ENCODE measurements at places on chromosomes 12 and 14. TPM values are rescaled to one million over a fixed set of nuclear protein-coding genes. Genes with fewer than 3 reads are reported as not detected.

DNA sequence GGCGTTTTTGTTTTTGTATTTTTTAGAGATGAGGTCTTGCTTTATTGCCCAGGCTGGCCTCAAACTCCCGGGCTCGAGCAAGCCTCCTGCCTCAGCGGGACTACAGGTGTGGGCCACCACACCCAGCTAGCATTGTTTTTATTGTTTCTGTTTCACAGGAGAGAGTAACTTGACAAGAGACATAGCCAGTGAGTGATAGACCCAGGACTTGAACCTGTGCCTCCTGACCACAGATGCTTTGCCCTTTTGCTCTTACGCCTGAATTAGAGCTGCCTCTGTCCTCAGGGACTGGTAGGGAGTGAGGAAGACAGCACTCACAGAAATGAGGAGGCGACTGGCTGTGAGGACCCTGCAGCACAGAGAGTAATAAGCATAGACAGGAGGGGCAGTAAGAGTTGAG, 2.3 kb downstream of the EVL start:
- DNase-seq, result no peak

DNA sequence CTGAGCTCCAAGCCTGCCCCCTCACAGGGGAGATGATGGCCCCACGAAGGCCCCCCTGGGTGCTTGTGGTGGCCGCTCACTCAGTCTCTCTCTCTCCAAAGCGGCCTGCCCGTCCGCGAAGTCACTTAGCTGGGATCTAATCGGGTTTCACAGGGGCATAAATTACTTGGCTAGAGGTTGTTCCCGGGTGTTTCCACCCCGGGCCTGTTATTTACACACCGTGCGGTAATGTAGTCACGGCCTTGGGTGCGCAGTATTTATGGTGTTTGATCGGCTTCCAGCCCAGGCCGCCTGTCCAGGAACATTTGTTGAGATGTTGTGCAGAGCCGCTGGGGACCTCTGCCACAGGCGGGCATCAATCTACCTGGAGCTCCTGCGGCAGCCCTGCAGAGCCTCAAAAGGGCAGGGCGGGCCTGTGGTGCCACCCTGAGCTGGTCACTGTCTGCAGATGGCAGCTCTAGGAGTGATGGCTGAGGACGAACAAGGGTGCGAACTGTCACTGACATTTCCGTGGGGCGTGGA, 91.2 kb downstream of the KIF26A start:
- DNase-seq, result no peak

- no peak for DNase-seq
Measured at GRCh38 chr12:15863984-15864383, 18.2 kb upstream of the STRAP start.

DNA sequence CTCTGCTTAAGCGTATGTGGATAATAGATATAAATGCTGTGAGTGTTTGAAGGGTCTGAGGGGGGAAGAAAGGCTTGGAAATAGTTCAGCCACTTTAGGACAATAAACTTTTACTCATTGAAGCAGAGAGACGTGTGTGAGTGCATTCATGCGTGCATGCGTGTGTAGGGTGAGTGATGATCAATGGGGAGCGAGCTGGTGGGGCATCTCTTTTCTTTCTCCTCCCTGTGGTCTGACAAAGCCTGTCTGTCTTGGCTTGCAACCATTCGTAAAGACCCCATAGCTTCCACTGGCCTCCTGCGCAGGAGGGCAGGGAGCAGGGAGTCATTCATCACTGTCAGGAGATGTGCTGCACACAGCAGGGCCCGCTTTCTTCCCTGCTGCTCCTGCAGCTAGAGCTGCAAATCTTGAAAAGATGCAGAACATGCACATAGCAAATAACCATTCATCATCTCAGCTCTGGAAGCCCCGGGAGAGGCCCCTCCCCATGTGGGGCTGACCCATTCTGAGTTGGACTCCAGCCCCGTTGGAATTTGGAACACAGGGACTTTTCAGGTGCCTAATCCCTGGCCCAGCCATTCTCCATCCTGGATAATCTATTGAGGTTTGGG, 223.2 kb downstream of the PPM1H start:
- no peak for DNase-seq

GRCh38 chr14:34671716-34672115, 41.8 kb upstream of the SNX6 start:
- no peak for DNase-seq

GRCh38 chr14:85412756-85413155, 117.2 kb upstream of the FLRT2 start:
- no peak for DNase-seq

DNA sequence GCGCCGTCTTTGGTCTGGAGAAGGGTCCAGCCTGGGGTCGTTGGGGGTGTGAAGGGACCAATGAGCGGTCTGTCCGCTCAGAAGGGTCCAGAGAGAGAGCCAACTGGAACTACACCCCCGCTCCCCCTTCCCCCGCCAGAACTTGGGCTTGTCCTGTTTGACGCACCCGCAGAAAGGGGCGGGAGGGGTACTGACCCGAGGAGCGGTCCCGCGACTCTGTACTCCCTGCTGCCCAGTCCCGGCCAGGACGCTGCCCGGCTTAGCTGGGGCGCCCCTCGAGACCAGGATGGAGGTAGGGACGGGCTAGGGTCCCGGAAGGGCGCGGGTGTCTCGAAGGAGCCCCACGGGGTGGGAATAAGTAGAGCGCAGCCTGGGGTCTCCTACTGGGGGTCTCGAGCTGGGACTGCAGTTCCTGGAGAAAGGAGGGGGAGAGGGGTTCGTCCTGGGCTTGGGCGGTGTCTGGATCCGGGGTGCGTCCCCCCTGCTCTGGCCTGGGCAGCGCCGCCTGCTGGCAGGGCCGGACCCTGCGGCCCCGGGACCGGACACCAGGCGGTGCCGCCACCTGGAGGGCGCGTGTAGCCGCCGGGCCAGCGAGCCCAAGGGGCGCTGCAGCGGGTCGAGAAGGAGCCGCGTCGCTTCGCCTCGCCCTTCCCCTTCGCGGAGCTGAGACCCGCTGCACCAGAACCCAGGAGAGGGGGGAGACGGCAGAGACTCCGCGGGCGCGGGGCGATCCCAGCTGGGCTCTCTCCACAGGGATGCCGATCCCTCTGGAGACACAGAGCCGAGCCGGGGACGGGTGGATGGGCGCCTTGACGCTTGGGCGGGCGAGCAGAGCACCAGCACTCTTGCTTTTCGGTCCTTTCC, 3.8 kb upstream of the CACNB3 start:
- DNase-seq, result peak; percentile 93

GRCh38 chr14:97298331-97298730, 501.1 kb downstream of the VRK1 start:
- peak; percentile 75 for DNase-seq

- DNase-seq, result no peak
Measured at GRCh38 chr14:97027256-97027999, 230.2 kb downstream of the VRK1 start.

GRCh38 chr12:50786498-50787231, 22.8 kb downstream of the ATF1 start:
- DNase-seq, result no peak

DNA sequence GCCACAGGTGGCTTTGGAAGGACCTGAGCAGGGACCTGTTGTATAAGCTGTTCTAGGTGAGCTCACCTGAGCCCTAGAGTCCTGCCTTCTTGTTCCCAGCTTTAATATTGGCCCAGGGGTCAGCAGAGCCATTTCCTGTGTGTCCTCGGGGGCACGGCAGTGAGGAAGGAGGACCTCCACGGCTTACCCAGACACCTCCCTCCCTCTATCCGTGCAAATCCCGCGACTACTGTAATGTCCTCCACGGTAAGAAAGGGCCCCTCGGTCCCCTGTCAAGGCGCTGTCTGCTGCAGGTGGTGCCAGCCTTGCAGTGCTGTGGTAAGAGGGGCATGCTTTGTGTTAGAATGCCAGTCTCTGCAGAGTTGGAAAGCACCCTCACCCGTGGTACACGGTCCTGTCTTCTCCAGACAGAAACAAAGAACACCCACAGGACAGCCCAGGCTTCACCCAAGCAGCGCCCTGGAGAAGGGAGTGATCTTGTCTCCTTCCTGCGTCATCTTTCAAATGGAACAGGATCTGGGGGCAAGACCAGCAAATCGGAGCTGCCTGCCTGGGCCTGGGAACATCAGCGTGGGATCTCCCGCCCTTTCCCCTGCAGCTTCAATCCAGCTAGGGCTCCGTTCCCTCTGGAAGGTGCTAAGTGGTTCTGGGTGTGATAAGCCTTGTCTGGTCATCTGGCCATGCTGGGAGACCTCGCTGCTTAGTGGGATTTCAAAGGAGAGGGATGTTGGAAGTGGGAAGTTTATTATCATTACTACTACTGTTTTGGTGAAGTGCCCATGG, 20.2 kb upstream of the FZD10 start:
- no peak for DNase-seq

GRCh38 chr14:22602862-22603261, 4.8 kb downstream of the ABHD4 start:
- DNase-seq, result no peak

DNA sequence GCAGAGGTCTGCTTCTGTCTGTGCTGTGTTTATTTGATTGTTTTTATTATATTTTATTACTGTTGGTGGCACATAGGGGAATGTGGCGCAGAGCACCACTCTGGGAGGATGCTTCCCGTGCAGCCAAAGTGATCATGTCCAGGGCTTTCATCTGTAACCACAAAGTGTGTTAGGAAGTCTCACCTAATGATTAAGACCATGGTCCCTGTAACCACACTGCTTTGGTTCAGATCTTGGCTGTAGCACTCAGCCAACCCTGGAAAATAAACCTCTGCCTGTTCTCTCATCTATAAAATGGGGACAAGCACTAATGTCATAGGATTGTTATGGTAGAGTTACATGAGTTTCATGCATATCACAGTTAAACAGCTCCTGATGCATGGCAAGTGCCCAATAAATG, 1.9 kb downstream of the RESF1 start:
- no peak for DNase-seq

DNA sequence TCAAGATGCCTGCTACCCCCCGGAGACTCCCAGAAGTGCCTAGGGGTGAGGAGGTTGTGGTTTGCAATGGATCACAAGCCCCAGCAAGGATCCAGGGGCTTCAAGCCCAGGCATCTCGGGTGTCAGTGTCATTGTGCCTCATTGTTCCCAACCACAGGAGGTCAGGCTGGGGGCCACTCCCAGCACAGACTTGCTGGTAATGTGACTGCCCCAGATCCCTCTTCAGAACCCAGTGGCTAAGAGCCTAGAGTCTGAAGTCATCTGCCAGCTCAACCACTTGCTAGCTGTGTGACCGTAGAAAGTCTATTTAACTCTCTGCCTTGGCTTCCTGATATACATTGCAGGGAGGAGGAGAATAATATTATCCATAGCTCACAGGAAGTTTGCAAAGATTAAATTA, 7.7 kb upstream of the ASB2 start:
- DNase-seq, result no peak

- DNase-seq, result peak; percentile 68
Measured at GRCh38 chr14:75542588-75543091, 20.4 kb downstream of the BATF start.

DNA sequence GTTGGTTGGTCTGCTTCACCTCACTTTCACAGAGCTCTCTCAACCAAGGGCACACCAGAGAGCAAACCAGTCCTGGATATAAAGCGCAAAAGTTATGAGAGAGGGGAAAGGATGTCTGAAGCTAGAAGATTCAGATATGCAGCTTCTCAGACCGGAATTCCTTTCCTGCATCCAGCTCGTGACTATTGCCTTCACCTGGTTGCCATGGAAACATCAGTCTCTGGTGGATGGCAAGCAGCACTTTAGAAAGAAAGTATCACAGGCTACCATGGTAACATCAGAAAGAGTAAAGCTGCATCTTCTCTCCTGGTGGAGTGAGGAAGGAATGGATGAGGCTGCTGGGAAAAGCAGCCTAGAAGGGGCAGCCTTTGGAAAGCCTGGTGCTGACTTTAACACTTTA, 13.7 kb downstream of the REM2 start:
- no peak for DNase-seq

DNA sequence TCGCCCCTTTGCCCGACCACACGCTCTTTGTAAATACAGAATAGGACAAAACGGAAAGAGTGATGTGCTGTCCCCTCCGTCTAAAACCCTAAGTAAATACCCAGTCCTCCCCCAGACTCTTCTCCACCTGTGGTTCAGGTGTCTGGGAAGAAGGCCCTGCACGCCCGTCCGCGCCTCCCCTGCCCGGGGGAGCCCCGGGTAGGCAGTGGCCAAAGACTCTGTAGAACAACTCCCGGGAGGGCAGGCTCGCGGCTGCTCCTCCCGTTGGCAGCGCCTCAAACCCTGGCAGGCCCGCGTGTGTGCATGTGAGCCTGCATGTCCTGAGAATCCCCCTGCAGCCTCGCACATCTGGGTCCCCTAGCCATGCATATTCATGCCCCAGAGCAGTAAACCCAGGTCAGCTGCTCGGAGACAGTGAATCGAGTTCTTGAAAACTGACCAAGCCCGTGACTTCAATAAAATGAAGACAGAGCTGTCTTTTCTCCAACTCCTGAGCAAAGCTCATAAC, 165.8 kb downstream of the MON2 start:
- no peak for DNase-seq

GRCh38 chr12:18750085-18750484, 12.2 kb downstream of the CAPZA3 start:
- DNase-seq, result no peak

GRCh38 chr12:119931402-119931801, 54.3 kb upstream of the CIT start:
- no peak for DNase-seq

GRCh38 chr14:77086017-77086727, 11.9 kb upstream of the CIPC start:
- DNase-seq, result no peak

DNA sequence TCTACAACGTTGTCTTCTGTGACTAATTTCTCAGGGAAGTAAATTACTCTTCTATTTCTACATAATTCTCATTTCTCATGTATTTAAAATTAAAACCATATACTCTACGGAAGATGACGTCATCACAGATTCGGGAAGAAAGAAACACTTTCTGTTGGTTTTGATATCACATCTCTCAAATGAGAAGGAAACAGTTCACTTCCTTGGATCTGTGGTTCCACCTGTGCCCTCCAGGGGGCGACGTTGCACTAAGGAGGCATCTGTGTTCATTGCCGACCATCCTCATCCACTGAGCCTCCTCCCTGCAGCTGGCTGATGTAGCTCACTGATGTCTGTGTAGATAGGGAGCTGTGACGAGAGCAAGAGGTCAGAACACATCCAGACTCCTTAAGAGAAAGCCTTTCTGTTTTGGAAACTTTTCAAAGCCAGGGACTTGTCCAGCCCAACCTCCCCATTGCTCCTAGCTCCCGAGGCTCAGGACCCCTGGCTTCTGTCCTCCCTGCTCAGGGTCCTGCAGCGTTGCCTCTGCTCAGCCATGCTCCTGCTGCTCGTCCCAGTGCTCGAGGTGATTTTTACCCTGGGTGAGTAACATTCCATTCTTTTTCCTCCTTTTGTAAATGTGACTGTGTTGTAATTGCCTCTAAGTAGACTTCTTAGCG, 172.7 kb upstream of the OR4E1 start:
- DNase-seq, result peak; percentile 88

GRCh38 chr12:77861317-77861716, 30.6 kb downstream of the NAV3 start:
- no peak for DNase-seq

GRCh38 chr12:25725931-25726330, 172.8 kb upstream of the LMNTD1 start:
- DNase-seq, result no peak

The B4GALNT3 gene
- total RNA-seq, result 0.30 TPM

The MGAT4C gene
- total RNA-seq, result not detected

The GLI1 gene
- total RNA-seq, result 1.9 TPM

The KLRD1 gene
- total RNA-seq, result not detected

The PRB2 gene
- total RNA-seq, result not detected

The CISTR gene
- total RNA-seq, result not detected

The RNASE7 gene
- not detected for total RNA-seq

Data from Karpas-422 (cell line).